ENCODE measurements at places on chromosomes 4 and X.

GRCh38 chr4:24519649-24520048 lies 64.7 kb downstream of the DHX15 start:
- DNase-seq: no peak

DNA sequence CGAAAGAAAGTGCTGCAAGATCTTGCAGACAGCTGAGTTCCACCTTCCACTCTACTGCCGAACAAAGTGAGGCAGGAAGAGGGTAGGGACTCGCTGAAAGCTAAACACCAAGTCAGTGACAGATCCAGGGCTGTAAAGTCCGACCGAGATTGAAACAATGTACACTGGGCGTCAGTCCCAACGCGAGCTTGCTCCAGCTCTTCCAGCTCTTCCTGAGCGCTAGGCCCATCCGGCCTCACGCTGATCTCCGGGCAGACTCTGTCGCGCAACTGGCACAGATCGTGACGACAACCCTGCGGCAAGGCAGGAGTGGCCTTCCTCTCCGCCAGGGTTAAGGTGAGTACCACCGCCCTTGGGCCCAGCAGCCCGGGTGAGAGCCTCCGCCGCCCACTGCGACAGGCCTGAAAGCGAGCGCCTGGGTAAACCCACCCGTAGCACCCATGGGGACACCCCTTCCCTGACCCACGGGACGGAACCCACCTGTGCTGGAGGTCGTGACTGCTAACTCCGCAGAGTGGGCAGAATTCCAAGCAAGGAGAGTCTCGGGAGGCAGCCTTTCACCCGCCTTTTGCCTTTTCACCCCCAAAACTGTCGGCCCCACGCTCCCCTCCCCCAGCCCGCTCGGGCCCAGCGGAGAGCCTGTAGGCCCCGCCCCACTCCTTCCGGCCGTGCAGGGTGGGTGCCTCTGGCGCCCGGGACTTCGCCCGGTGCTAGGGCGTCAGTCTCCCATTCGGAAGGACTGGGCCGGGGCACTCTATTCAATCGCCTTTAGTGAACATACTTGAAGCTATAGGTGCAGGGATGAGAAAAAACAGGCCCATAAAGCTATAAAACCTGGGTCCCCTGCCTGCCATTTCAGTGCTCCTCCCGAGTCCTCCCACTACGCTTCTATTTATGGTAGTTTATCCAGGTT lies at the start of gene TMLHE:
TMLHE (minus strand) TSS at position 641 of the 913 bp plus-strand sequence. CDS start 67,676 bp downstream, outside the sequence.
- peak; percentile 55 for DNase-seq

DNA sequence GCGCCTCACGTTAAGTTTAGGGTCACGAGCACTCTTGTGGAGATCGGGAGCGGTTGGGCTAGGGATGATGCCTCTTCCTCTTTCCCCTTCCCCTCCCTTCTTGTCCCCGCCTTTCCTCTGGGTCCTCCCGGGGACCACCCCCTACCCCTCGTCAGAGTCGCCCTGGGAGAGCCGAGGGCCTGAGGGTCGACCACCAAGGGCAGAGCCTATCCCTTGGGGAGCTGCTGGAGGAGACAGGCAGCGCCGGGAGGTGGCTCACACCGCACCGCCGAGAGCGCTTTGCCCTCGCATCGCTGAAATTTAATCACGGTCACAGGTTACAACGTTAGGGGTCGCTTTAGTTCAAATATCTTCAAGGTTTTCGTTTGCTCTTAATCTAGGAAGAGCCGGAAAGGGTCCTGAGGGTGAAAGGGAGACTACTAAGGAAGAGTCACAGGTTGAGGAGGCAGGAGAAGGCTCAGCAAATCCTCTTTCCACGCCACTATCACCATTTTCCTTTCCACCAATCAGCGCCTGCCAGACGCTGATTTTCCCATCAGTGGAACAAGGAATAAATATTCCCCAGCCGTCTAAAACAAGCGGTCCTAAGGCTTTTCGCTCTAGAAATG lies 528 bp upstream of the SNCA start:
- no peak for DNase-seq

GRCh38 chrX:21802839-21803238 lies 36.6 kb upstream of the MBTPS2 start:
- DNase-seq: no peak

DNA sequence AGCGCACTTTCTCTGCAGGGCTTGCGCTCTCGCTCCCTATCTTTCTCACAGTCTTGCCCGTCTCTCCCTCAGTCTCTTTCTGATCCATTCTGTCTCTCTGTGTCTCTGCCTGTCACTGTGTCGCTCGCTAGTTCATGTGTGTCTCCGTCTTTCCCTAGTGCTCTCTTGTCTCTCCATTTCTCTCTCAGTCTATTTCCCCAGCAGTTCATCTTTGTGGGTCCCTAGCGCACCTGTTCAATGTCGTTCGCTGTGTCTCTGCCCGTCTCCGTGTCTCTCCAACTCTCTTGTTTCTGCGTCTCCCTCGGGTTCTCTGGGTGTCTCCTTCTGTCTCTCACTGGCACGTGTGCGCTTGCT lies 1.5 kb downstream of the GPR101 start:
- no peak for DNase-seq

DNA sequence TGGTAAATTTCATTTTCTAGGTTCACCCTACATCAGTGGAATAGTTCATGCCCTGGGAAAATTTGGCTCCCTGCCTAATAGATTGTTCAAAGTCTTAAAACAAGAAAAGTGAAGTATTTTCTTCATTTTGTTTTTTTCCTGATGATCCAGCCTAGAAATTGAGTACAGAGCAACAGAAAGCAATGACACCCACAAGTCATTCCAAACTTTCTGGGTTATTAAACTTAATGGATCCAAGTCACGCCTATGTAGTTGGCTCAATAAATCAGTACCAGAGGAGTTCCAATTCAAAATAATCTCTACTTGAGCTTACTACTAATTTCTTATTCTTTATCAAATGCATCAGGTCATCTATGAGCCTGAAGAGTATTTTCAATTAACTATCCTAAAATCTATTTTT lies 937.6 kb upstream of the SLIT2 start:
- DNase-seq: no peak

DNA sequence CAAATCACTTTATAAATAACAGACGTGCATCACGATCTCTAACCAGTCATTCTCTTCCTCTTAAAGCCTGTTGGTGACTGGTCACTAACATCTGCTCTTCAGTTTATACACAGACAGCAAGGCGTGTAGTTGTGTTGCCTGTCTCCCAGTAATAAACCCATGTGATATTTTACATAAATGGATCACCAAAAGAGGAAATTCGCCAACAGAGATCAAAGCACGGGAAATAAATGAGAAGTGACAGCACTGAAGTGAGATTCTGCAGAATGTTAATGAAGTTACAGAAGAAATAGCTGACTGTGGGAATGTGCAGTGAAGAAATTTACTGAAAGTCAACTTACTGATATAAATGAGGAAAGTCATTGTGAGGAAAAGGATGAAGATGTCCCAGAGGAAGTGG lies 47.0 kb downstream of the AFF1 start:
- peak; percentile 12 for DNase-seq

DNA sequence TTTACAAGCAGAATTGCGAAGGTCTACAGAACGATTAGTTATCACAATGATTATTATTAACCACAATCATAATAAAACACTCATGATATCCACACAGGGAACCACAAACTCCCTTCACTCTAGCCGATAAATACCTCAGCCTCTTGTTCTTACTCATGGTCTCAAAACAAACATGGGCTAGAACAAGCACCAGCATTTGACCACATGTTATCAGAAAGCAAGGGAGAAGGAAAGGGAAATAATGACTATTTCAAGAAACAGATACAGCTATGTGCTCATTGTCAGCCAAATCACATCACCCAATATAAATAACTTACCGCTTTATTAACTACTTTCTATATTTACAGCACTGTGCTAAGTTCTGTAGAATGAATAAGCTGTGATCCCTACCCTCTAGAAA lies 663.2 kb upstream of the HTR2C start:
- DNase-seq: no peak

DNA sequence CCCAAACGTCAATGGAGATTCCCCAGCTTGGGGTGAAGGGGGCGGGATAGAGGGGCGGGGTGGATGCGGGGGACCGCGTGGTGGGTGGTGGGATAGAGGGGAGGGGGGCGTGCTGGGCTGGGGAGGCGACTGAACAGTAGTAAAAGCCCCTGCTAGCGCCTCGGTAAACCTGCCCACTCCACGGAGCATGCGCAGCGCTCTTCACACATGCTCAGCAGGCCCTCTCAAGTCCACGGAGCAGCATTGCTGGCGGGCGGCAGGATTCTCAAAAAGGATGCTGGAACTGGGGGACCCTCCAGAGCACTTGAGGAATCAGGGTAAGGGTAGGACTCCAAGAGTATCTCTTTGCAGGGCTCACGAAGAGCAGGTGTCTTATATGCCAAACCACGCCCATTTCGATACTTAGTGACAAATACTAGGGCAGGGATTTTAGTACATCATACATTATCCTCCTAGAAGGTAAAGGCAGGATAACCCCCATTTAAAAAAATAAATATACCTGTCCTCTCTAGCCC lies 378 bp upstream of the RPS6KA6 start:
- peak; percentile 20 for DNase-seq

DNA sequence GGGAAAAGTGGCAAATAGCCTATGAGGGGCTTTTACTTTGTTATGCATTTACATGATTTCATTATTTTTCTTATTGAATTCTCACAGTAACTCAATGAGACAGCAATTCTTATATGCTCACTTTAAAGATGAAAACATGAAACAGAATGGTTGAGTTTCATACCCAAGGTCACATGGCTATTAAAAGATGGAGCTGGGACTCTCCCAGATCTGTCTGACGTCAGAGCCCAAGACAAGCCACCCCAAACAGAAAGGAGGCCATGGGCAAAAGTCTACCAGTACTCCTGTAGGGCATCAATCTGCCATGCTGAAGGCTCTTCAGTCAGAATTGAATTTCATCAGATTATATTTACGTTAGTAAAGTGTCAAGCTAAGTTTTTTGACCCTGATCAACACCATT lies 13.2 kb downstream of the HSD17B11 start:
- DNase-seq: no peak

GRCh38 chr4:8550691-8551090 lies 29.5 kb upstream of the GPR78 start:
- DNase-seq: no peak

DNA sequence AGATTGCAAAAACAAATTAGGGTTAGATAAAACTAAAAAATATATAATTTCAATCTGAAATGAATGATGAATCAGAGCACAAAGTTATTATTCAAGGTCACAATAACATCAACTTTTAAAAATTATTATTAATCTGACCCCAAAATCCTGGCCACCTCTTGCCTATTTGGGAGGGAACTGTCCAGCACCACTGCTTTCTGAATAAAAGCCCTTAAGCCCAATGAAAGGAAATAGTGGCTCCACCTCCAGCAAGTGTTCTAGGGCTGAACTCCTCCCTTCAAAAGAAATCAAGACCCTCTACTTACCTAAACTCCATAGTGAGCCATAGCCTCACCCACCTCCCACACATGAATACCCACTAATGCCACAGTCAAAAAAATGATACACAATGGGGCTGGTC lies 208.2 kb downstream of the PARM1 start:
- DNase-seq: no peak

- DNase-seq: no peak
Observed at GRCh38 chr4:110119337-110119736, 79.1 kb downstream of the ELOVL6 start.

DNA sequence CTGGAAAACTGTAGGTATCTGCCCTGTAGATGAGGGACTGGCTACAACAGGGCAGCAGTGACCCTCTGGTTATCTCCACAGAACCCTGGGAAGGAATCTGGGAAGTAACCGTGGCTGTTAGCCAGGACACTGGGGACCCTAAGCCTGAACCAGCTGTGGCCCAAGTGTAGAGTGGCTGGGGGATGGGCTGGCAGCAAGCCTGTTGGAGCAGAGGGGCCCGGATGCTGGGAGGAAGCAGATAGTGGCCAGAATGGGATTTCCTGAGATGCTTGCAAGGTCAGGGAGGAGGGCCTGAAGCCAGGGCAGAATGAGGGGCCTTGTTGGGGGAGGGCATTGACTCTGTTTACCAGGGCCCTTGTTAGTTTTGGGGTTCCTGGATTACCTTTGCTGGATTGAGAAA lies 161.0 kb upstream of the EOLA2 start:
- DNase-seq: no peak

GRCh38 chr4:112747036-112747435 lies 110.1 kb downstream of the LARP7 start:
- DNase-seq: no peak

Data from CD4-positive, alpha-beta T cell treated with Interleukin-17A for 1 hour (primary cell).